Hematopoietic multipotent progenitor cell treated with erythropoietin and hydrocortisone succinate and interleukin-3 and kit ligand, for 4 days (in vitro differentiated cells): ENCODE measurements at places on chromosomes 12 and 14.
A peak's percentile ranks its signal among the peaks of the same experiment; 100 is the strongest.

- peak; percentile 60 for DNase-seq
Observed at GRCh38 chr14:92733007-92733406, 15.4 kb downstream of the LGMN start.

DNA sequence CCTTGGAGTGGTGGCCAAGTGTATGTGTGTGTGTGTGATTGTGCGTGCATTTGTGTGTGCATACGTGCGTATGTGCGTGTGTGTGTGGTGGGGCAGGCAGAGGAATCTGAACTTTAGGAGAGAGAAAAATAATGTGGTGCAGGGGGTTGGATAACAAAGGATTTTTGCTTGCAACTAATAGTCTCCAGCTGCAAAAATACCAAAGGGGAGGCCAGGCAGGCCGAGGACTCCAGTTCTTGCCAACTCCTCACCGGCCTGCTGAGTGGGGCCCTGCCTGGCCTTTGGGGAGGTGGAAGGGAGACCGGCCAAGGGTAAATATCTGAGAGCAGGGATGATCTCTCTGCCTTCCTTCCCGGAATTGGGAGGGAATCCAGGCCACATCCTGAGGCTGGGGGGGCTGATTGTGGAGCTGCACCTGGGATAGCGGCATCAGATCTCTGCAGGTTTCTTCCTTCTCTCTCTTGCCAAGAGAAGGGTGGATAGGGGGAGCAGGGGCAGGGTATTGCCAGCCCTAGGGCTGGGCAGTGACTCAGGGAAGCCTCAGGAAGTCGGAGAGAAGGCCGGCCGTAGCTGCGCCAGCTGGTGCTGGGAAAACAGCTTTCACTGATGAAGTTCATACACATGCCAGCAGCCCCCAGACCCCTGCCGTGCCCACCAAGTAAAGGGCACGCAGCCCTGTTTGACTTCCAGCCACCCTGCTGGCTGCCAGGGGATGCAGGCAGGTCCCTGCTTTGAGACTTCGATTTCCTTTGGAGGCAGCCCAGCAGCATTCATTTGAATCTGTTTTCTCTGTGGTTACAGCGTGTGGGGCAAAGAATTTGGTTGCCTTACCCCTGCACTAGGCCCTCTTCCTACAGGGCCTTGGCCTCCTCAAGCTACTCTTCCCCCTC lies 4.6 kb upstream of the LRP1-AS start:
- no peak for DNase-seq

- no peak for DNase-seq
Observed at GRCh38 chr14:104638190-104638589, 33.6 kb upstream of the TMEM179 start.

DNA sequence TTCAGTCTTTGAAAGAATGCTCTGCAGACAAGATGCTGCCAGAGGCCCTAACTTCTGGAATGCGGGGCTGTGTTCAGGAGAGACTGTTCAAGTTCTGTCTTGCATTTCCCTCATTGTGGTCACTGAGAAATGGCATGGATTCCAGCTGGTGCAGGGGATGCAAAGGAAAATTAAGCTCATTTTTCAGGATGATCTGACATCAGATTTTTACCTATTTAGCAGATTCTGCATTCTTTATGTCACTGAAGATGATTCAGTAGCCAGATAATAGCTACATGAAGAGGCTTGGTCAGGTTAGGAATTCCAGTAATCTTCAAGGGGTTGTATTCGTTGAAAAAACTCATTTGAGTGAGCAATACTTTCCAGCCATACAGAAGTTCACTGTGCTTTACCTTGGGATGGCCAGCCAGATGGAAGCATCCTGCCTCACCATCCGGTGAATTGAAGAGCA lies 16.1 kb upstream of the MFAP5 start:
- no peak for DNase-seq

GRCh38 chr12:116454950-116455447 lies 104.2 kb upstream of the MAP1LC3B2 start:
- no peak for DNase-seq

DNA sequence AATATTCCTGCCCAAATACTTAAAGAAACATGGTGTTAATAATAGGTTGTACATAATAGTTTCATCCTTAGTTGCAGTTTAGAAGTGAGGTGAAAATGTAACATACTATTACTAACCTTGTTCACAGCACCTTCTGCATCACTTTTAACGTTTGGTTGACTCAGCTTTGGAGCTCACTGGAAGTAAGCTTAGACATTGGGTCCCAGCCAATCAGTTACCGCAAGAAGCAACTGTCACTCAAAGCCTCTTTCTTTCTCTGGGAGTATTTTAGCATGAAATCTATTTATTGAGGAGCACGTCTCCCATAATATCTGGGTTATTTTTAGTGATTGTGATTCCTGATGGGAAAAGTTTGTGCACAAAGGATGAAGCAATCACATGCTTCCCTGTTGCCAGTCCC lies 472.6 kb downstream of the SNAPC1 start:
- DNase-seq, result no peak
